ENCODE measurements at places on chromosomes 4 and X. TPM values are rescaled to one million over a fixed set of nuclear protein-coding genes. Genes with fewer than 3 reads are reported as not detected.

Gene TMEM164
- polyA plus RNA-seq: 11.5 TPM

Gene FGFR3
- polyA plus RNA-seq: 28.9 TPM

Gene NAT8L
- 9.2 TPM for polyA plus RNA-seq

Gene TBC1D1
- 33.4 TPM for polyA plus RNA-seq

Gene QRFPR
- not detected for polyA plus RNA-seq

Gene CPE
- 38.2 TPM for polyA plus RNA-seq

Gene GPR82
- not detected for polyA plus RNA-seq

Gene MID2
- 3.9 TPM for polyA plus RNA-seq

Gene HDAC6
- 26.1 TPM for polyA plus RNA-seq

Gene DAPP1
- polyA plus RNA-seq: 1.2 TPM

Gene MGAT4D
- polyA plus RNA-seq: not detected

Gene MAGEE2
- not detected for polyA plus RNA-seq

Gene GPR173
- polyA plus RNA-seq: 0.42 TPM

Gene PRMT9
- polyA plus RNA-seq: 2.3 TPM

Gene TMPRSS11B
- 0.58 TPM for polyA plus RNA-seq

Gene ARHGAP6
- polyA plus RNA-seq: 7.8 TPM

Gene PCSK1N
- polyA plus RNA-seq: not detected

Gene TMEM156
- not detected for polyA plus RNA-seq

Gene FHDC1
- 0.69 TPM for polyA plus RNA-seq

Gene TMPRSS11D
- not detected for polyA plus RNA-seq

Gene PRRG1
- polyA plus RNA-seq: 5.4 TPM

Gene UNC5C
- 2.6 TPM for polyA plus RNA-seq

Gene USO1
- 29.4 TPM for polyA plus RNA-seq

Gene JAKMIP1
- polyA plus RNA-seq: 0.22 TPM

Gene MSN
- 172 TPM for polyA plus RNA-seq

Gene AKAP4
- not detected for polyA plus RNA-seq

Gene FGF13
- polyA plus RNA-seq: 6.1 TPM

Gene LONRF3
- polyA plus RNA-seq: 3.0 TPM

Gene CXCR3
- polyA plus RNA-seq: 0.12 TPM

Gene SOX3
- not detected for polyA plus RNA-seq

Gene BMX
- 0.49 TPM for polyA plus RNA-seq

Gene MAGEC1
- not detected for polyA plus RNA-seq

Gene PLP1
- 1.4 TPM for polyA plus RNA-seq

Gene ABCB7
- polyA plus RNA-seq: 12.4 TPM

Gene CORIN
- polyA plus RNA-seq: 0.41 TPM

Gene GABRG1
- polyA plus RNA-seq: 0.03 TPM

Gene ERCC6L
- 0.03 TPM for polyA plus RNA-seq

Gene XAGE1A
- not detected for polyA plus RNA-seq

Gene WAS
- polyA plus RNA-seq: 11.7 TPM

Gene GAGE1
- not detected for polyA plus RNA-seq

Gene GPRASP2
- polyA plus RNA-seq: 4.0 TPM

Gene DMP1
- polyA plus RNA-seq: not detected

Gene ARSJ
- polyA plus RNA-seq: 1.4 TPM

Gene MMGT1
- polyA plus RNA-seq: 6.9 TPM

Gene PPP1R2C
- polyA plus RNA-seq: not detected

Gene CNOT6L
- polyA plus RNA-seq: 5.5 TPM

Gene TRIM61
- polyA plus RNA-seq: 0.38 TPM

Gene FUNDC1
- 18.1 TPM for polyA plus RNA-seq

Data from adipose tissue (tissue), 3 donors.